ENCODE measurements at places on chromosomes 11 and 22.

DNA sequence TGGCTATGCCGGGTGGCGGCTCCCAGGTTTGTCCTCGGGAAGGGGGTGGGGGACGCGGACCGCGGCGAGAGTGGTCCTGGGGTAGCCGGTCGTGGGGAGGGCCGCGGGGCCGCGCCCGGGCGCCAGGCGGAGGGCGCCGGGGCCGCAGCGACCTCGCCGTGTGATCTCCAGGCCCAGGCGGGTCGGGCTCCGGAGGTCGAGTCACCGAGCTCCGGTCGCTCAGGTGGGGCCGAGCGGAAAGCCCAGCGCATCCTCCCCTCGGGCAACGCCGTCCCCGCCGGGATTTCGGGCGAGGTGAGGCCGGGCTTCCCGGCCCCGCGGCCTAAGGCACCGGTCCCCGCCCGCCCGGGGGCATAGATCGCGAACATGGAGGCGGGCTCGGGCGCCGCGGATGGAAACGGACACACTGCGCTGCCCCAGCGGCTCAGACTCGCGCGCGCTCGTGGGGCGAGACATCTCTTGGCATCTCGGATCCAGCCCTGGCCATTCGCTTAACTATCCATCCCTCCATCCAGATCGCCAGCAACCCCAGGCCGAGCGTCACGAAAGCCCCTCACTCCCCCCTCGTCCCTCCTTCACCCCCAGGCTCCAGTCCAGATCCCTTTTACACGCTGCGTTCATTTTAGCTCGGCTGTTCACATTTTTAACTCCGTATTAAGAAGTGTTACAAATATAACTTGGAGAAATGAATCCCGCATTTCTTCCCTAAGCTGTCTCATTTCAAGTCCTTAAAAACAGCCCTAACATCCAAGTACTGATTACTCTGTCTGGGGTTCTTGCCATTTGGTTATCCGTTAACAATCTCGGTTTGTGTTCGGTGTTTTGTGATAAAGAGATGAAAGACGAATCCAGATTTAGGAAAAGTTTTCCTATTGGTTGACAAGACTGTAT, 460 bp downstream of the ZC3H12C start:
- DNase-seq, result peak; percentile 82

- DNase-seq, result no peak
Measured at GRCh38 chr11:127618721-127619120, 618.2 kb upstream of the KIRREL3 start.

- peak; percentile 50 for DNase-seq
Measured at GRCh38 chr11:45332276-45332934, 46.3 kb upstream of the SYT13 start.

GRCh38 chr11:90845799-90846198, 623.0 kb upstream of the CHORDC1 start:
- DNase-seq, result no peak

- DNase-seq, result no peak
Measured at GRCh38 chr11:19989191-19989590, 171.1 kb downstream of the DBX1 start.

- peak; percentile 97 for DNase-seq
Measured at GRCh38 chr22:17980638-17981051, 43.7 kb downstream of the MICAL3 start.

DNA sequence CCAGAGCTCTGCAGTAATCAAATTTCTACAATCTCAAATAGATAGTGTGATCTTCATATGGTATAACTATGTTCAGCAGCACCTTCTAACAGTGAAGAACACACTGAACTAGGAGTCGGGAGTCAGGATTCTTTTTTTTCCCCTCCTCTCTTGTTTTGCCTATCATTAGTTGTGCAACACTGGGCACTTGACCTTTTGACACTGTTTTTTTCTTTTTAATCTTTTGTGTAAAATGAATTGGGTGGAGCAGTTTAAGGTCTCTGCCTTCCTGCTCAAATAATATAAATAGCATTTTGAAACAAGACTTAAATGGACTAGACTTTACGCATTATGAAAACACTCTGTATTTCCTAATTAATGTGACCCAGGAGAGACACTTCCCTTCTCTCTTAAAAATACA, 39.7 kb downstream of the CTSC start:
- peak; percentile 63 for DNase-seq

DNA sequence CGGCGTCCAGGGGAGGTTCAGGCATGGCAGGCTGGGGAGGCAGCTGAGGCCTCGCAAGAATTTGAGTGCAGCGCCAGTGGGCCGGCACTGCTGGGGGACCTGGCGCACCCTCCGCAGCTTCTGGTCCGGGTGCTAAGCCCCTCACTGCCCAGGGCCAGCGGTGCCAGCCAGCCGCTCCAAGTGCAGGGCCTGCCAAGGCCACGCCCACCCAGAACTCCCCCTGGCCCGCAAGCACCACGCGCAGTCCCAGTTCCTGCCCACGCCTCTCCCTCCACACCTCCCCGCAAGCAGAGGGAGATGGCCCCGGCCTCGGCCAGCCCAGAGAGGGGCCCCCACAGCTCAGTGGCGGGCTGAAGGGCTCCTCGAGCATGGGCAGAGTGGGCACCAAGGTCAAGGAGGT, 2017.3 kb downstream of the LRRC4C start:
- DNase-seq, result no peak

DNA sequence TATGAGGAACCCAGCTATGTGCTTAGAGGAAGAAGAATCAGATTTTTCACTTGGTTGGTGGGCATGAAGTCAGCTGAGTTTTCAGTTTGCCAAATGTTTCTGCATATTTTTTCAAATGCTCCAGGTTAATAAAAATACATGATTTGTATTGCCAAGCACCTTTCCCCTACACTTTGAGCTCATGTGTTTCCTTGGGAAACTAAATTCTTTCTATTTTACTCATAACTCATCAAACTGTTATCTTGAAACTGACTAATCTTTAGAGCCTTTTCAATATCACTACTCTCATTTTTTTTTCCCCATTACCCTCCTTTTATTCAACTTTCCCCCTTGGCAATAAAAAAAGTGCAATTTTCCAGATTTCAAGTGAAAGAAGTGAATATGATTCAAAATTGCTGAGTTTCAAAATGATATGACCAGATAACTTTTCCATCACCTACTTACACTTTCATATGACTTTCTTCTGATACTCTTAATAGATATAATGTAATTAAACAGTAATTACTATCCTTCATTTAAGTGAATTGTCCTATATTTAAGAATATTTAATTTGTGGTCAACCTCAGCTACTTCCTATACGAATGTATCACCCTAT, 91.9 kb upstream of the SOX6 start:
- no peak for DNase-seq

GRCh38 chr11:64604458-64605243, 13.6 kb downstream of the SLC22A12 start:
- no peak for DNase-seq

- DNase-seq, result no peak
Measured at GRCh38 chr11:37353192-37353591, 755.2 kb upstream of the RAG2 start.
